SIG-M5 (cell line): ENCODE measurements at places on chromosomes 4 and X.

- no peak for DNase-seq
Measured at GRCh38 chrX:86806786-86807185, 658.5 kb downstream of the DACH2 start.

DNA sequence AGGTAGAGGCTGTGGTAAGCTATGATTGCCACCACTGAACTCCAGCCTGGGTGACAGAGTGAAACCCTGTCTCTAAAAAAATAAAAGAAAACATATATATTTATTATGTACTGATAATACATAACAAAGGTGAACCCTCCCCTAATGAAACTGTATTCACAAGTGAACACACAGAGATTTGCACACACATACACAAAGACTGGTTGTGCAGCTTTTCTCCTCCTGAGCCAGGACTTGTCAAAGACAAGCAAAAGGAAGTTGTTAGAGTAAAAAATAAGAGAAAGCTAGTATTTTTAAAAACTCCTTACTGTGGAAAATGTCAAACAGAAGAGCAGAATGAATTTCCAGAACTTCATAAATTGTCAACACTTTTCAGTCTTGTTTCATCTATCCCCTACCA, 1.5 kb upstream of the GRSF1 start:
- no peak for DNase-seq

DNA sequence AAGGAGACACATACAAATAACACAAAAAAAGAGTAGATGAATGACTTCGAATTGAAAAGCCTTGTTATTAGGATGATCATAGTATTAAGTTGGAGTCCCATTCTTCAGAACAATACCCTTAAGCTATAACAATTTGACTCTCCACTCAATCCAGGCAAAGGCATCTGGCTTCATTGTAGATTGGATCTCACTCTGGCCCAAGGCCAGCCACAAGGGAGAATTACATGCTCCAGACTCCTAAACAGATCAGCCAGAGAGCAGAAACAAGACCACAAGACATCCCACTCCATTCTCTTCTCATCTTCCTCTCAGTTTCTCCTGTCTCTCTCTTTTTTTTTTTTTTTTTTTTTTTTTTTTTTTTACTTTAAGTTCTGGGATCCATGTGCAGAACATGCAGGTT, 213.9 kb downstream of the DHX15 start:
- DNase-seq: no peak

- no peak for DNase-seq
Measured at GRCh38 chr4:174593701-174594100, 71.4 kb upstream of the HPGD start.

GRCh38 chrX:4547213-4547836, 833.9 kb upstream of the PRKX start:
- no peak for DNase-seq

DNA sequence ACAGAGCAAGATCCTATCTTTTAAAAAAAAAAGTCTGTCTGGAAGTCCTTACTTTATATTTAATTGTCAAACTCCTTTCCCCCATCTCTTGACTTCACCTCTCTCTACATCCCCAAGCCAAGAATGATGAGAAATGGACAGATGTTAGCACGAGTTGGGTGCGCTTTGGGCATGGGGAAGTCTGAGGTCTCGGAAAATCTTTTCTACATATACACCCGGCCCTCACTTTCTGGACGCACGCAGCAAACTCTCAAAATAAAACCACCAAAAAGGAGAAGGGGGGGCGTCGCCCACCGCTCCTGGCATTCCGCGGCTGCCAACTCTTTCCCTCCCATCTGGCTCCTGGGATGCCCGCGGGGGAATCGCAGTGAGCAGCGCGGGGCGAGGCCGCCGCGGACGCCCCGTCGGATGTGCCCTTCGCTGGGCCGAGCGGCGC, 756 bp downstream of the IGFBP7 start:
- no peak for DNase-seq

GRCh38 chr4:81839347-81840042, 367.8 kb upstream of the RASGEF1B start:
- no peak for DNase-seq

DNA sequence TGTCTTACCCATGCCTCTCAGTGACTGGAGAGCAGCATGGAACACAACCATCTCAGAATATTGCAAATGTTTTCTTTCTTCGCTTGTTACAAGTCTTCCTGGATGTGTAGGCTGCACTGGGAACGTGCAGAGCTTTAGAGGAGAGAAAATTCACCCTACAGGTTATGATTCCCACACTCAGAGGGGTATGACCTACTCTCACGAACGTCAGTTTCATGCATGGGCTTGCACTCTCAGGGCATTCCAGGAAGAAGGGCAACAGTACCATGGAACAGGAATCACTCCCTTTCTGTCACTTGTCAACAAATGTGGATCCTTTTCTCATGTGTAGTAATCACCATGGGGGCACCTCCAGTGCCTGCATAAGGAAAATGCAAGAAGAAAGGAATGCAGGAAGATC, 75.8 kb downstream of the NBDY start:
- DNase-seq: no peak

- DNase-seq: no peak
Measured at GRCh38 chrX:130654409-130654950, 248.5 kb downstream of the ENOX2 start.

DNA sequence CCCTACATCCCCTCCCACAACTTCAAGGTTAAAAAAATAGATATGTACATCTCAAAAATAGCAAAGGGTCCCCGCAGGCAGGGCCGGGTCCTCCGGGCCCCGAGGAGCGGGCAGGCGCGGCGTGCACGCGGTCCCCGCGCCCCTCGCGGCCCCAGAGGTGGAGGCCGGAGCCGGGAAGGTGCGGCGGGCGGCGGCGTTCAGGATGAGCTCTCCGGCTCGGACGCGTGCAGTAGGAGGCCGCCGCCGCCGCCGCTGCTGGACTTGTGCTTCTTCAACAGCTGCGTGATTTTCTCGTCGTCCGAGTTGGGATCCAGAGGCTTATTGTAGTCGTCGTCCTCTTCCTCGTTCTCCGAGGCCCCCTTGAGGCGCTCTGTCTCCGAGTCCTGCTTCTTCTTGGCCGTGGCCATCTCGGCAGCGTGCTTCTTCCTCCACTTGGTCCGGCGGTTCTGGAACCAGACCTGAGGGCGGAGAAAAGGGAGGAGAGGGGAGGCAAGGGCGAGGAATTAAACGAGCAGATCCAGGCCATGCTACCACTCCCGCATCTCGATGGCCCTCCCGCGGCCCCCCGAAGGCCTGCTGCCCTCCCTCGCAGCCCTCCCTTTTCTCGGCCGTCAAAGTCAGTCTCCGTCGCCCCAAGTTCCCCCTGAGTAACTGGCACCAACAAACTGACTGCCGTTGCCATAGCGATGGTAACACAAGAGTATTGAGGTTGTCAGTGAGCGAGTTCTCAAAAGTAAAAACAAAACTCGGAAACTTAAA, 5.8 kb downstream of the NKX6-1 start:
- no peak for DNase-seq

GRCh38 chr4:103018391-103019307, 856 bp downstream of the SLC9B1 start:
- DNase-seq: no peak

- no peak for DNase-seq
Measured at GRCh38 chr4:113962016-113962347, 17.5 kb downstream of the ARSJ start.

- DNase-seq: no peak
Measured at GRCh38 chr4:98352940-98353339, 91.8 kb downstream of the RAP1GDS1 start.

GRCh38 chrX:71660562-71661416, 6.6 kb upstream of the LOC101059915 start:
- no peak for DNase-seq

GRCh38 chr4:53935780-53936179, 128.6 kb downstream of the CHIC2 start:
- no peak for DNase-seq

- no peak for DNase-seq
Measured at GRCh38 chr4:85457752-85458467, 17.0 kb upstream of the ARHGAP24 start.

- DNase-seq: no peak
Measured at GRCh38 chr4:47032405-47033106, 1.2 kb downstream of the GABRB1 start.

DNA sequence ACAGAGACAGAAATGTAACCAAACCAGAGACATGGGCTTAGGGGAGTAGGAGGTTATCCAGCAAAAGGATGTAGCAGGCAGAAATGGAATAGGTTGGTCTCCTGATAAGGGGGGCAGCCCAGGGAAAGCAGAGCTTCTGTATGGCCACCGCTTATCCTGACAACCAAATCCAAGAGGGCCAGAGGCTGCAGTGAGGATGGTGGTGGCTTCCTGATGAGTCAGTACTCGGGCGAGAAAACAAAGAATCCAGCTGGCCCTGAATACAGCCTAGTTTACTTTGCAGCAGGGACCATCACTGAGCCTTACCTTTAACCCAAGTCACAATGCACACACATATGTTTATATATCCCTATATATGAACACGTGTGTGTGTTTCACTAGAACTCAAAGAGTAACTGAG, 129.7 kb upstream of the FTHL17 start:
- no peak for DNase-seq
